ENCODE measurements at places on chromosomes 6 and 20. TPM values are rescaled to one million over a fixed set of nuclear protein-coding genes. Genes with fewer than 3 reads are reported as not detected.

GRCh38 chr20:16929756-16930155 is 181.6 kb downstream of the OTOR start:
- DNase-seq: no peak

DNA sequence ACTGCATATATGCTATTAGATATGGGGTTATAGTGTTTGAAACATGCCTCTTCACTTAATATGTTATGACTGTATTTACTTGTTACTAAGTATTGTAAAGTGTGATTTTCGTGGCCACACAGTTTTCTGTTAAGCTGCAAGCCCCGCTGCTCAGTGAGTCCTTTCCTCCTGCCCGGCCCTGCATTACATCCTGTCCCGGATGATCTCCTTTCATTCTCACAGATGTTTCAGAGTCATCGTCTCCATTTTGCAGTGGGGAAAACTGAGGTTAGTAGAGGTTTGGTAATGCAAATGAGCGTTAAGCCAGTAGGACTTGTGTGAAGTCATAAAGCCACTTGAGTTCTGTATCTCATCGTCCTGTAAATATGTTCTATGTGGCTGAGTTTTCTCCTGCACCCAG is 155.5 kb downstream of the CFAP61 start:
- DNase-seq: no peak

GRCh38 chr6:131427434-131428058 is 145.5 kb upstream of the ARG1 start:
- DNase-seq: no peak

DNA sequence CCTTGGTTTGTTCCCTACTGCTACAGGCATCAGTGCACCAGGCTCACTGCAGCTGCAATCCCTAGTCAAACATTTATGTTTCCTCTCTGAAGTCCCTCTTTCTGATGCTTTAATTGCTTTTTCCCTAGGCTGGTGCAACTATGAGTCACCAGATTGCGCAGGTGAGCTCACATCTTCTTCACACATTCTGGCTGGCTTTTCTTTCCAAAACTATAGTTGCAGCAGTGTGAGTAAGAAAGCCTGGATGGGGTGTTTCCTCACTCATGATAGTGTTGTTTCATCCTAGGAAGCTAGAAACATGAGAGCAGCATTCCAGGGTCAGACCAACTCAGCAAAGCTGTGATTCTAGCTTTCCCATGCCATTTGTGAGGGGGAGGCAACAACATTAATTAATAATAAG is 296.4 kb downstream of the PAX1 start:
- no peak for DNase-seq

- DNase-seq: no peak
These were observed 22.0 kb upstream of the DDR1 start for GRCh38 chr6:30862156-30862875.

- no peak for DNase-seq
These were observed at the start of gene EPM2A for GRCh38 chr6:145735356-145736165. EPM2A (minus strand) TSS chr6:145735520; CDS start chr6:145735498, 22 bp downstream.

GRCh38 chr20:45833883-45834796 is 541 bp downstream of the SNX21 start:
- DNase-seq: no peak

GRCh38 chr6:108350528-108350927 is 55.7 kb downstream of the AFG1L start:
- no peak for DNase-seq

DNA sequence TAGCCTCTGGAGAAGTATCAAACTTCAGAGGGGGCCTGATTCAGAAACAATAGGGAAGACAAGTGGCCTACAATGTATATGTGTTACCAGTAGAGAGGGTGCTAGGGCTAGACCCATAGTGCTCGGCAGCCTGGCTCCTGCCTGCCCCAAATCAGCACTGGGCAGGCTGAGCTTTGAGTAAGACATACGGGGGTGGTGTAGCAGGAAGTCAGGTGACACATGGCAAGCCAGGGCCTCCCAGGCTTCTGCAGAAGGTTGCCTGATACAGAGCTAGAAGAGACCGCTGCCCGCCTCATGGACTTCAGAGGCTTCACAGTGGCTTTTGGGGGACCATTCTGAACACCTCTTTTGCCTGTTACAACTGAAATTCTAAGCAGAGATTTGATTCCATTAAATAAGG is 43.4 kb downstream of the RALY start:
- no peak for DNase-seq

DNA sequence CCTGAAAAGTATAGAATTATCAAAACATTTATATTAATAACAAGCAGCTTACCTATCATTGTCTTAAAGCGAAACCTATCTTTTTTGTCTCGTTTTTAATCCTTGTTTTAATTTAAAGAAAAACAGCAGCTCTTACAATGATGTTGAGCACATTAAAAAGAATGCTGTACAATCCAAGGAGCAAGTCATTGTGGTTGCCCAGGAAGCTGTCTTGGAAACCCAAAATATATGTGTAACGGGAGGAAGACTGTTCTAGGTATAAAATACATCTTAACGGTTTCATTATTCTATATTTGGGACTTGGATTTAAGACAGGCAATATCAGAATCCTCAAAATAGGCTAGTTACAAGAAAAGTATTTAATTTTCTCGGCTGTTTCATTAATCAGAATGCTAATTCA is 21.7 kb downstream of the ZNF133 start:
- DNase-seq: no peak

GRCh38 chr6:154606457-154606856 is 96.0 kb upstream of the CNKSR3 start:
- no peak for DNase-seq

- DNase-seq: no peak
These were observed 8.2 kb downstream of the DIDO1 start for GRCh38 chr20:62918147-62918546.

Gene C2
- 1.9 TPM for polyA plus RNA-seq

Gene PRKN
- not detected for polyA plus RNA-seq

Gene APMAP
- 94.5 TPM for polyA plus RNA-seq

Gene TRIM40
- polyA plus RNA-seq: not detected

Gene TENT5A
- 10.0 TPM for polyA plus RNA-seq

Gene OPN5
- polyA plus RNA-seq: not detected

Gene DEFB124
- polyA plus RNA-seq: not detected
